ENCODE measurements at places on chromosomes 2 and 18.

DNA sequence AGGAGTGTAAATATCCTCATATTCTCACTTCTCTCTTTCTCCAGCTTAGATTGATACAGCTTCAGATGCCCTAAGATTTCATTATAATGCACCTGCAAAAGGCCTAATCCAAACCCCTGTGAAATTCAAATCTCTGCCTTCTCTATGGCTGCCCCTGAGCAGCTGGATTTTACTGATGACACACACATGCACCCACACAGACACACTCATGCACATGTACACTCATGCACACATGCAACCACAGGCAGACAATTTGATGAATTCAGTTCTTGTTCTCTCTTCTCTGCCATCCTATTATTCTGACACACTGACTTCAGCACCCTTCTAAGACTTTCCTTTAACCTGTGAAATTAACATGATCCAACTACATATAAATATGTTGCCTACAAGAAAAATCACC, 563.2 kb downstream of the RNF144A start:
- no peak overlapping the region for H3K27ac ChIP-seq
- no peak overlapping the region for H3K4me3 ChIP-seq
- H3K36me3 ChIP-seq = peaks cover 24% of the 10 kb centered on the region
- H3K4me1 ChIP-seq = peaks cover 25% of the 10 kb centered on the region
- no peak for DNase-seq
- H3K27me3 ChIP-seq = no peaks in the 10 kb centered on the region

DNA sequence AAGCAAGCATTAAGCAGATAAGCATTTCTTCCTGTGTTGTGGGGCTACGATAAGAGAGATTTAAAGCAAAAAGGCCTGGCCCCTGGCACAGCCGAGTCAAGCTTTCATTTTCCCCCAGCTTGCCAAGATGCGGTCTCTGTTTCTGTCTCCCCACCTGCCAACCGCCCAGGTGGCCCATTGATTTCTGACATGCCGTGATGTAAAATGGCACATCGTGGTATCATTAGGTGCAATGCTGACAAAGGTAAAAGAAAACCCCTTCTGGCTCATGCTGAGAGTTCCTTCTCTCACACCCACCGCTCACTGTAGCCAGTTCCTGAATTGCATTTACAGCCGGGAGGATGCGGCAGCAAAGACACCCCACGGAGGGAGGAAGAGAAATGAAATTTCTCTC, 62.8 kb downstream of the BOD1L2 start:
- DNase-seq = no peak
- H3K4me1 ChIP-seq = peaks cover 7% of the 10 kb centered on the region

DNA sequence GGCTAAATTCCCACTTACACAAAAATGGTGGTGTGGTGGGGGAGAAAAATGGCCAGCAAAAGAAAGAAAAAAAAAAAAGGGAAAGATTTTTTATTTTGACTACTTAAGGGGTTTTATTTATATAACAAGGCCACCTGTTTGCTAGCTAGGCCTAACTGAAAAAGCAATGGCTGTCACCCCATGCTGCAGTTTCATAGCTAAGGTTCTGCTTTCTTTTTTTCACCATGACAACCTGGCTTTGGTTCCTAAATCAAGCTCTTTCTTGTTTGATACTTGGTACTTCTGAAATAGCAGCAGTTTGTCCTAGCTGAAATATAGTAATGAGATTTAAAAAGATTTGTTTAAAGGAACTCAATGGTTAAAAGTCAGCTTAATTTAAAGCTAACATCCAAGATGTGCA, 433.2 kb upstream of the MEX3C start:
- no peaks in the 10 kb centered on the region for H3K27me3 ChIP-seq
- H3K4me3 ChIP-seq = no peak overlapping the region
- H3K27ac ChIP-seq = no peak overlapping the region
- no peaks in the 10 kb centered on the region for H3K36me3 ChIP-seq

GRCh38 chr18:3998698-3999333, 456.3 kb downstream of the DLGAP1 start:
- H3K4me3 ChIP-seq = no peak overlapping the region
- H3K4me1 ChIP-seq = no peaks in the 10 kb centered on the region
- peaks cover 4% of the 10 kb centered on the region for H3K27me3 ChIP-seq
- no peak for DNase-seq
- H3K27ac ChIP-seq = no peak overlapping the region

DNA sequence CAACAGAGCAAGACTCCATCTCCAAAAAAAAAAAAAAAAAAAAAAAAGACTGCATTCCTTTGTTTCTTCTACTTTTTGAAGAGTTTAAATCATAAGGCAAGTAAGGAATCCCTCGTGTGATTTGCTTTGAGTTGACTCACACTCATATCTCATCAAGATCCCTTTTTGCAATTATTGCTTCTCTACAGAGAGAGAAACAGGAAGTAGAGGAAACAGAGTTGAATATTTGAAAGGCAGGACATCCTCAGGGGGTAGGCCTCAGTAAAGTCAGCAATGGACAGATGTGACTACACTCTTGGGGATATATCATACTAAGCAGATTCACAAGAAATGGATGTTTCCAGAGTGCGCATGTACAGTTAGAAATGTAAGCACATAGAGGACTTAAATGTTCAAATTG, 11.2 kb upstream of the EFR3B start:
- DNase-seq = no peak
- no peak overlapping the region for H3K4me3 ChIP-seq
- H3K27me3 ChIP-seq = peaks cover 9% of the 10 kb centered on the region
- no peak overlapping the region for H3K27ac ChIP-seq

DNA sequence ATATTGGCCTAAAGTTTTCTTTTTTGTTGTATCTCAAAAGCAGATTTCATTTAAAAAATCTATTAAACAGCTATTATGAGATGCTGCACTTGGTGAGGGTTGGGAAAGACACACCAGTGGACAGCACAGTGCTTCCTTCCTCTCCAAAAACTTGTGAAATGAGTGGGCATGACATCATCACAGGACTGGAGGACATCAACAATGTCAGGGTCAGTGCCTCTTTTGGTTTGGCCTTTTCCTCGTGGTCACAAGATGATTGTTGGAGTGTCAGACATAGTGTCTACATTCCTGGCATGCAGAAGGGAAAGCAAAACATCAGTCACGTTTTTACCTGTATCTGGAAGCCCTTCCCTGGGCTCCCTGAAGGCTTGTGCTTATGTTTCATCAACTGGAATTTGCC, 49.6 kb downstream of the IL1R2 start:
- H3K4me1 ChIP-seq = peaks cover 20% of the 10 kb centered on the region
- no peaks in the 10 kb centered on the region for H3K36me3 ChIP-seq
- H3K27me3 ChIP-seq = peaks cover 41% of the 10 kb centered on the region
- DNase-seq = no peak

DNA sequence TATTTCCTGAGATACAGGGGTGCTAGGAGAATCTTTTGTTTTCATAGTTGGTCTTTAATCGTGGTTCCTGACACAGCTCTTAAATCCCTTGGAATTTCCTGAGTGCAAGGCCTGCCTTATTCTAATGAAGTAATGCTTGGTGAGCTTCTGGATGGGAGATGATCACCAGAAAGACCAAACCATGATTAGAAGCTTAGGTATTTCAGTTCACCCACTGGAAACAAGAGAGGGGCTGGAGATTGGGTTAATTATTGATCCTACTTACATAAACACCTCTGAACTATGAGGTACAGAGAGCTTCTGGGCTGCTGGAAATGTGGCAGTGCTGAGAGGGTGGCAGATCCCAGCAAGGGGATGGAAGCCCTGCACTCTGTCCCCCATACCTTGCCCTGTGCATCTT, 406.8 kb downstream of the THSD7B start:
- no peaks in the 10 kb centered on the region for H3K36me3 ChIP-seq
- peaks cover 1% of the 10 kb centered on the region for H3K4me1 ChIP-seq
- H3K27me3 ChIP-seq = no peaks in the 10 kb centered on the region
- H3K4me3 ChIP-seq = no peak overlapping the region
- no peak for DNase-seq

GRCh38 chr2:28251337-28251736, 141.3 kb upstream of the FOSL2 start:
- no peaks in the 10 kb centered on the region for H3K27me3 ChIP-seq
- no peak for DNase-seq
- H3K4me3 ChIP-seq = peak overlapping the region; percentile 45
- peaks cover 16% of the 10 kb centered on the region for H3K36me3 ChIP-seq
- H3K27ac ChIP-seq = no peak overlapping the region
- peaks cover 37% of the 10 kb centered on the region for H3K4me1 ChIP-seq

DNA sequence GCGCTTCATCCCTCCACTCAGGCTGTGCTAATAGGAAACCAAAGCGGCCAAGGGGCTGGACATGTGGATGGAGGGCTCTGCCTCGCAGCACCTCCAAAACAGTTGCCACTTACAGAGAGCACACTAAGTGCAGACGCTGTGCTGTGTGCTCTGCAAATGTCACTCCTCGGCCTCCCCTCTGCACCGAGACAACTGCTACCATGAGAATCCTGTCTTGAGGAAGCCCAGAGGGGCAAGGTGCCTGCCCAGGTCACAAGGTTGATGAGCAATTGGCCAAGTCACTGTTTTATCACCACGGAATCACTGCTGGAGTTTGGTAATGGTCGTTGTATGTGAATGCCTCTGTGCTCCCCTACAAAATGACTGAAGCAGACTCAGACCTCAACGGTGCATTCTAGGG, 132.2 kb downstream of the SEPTIN10 start:
- no peak for DNase-seq
- H3K4me1 ChIP-seq = no peaks in the 10 kb centered on the region
- peaks cover 9% of the 10 kb centered on the region for H3K27me3 ChIP-seq

- DNase-seq = no peak
- H3K4me1 ChIP-seq = peaks cover 55% of the 10 kb centered on the region
- H3K4me3 ChIP-seq = no peak overlapping the region
- H3K27ac ChIP-seq = peak overlapping the region; percentile 54
Measured at GRCh38 chr18:48806551-48807261, 144.1 kb downstream of the SMAD7 start.

GRCh38 chr2:233501198-233502076, 65.1 kb downstream of the USP40 start:
- no peak overlapping the region for H3K4me3 ChIP-seq
- H3K27ac ChIP-seq = peak overlapping the region; percentile 13
- no peaks in the 10 kb centered on the region for H3K27me3 ChIP-seq
- H3K36me3 ChIP-seq = peaks cover 34% of the 10 kb centered on the region

GRCh38 chr2:224668123-224668909, 47.8 kb downstream of the CCDC195 start:
- no peak for DNase-seq
- peaks cover 2% of the 10 kb centered on the region for H3K4me1 ChIP-seq
- no peak overlapping the region for H3K4me3 ChIP-seq
- H3K27ac ChIP-seq = no peak overlapping the region
- no peaks in the 10 kb centered on the region for H3K36me3 ChIP-seq

- H3K36me3 ChIP-seq = no peaks in the 10 kb centered on the region
- no peaks in the 10 kb centered on the region for H3K27me3 ChIP-seq
- H3K4me3 ChIP-seq = no peak overlapping the region
- H3K4me1 ChIP-seq = no peaks in the 10 kb centered on the region
Measured at GRCh38 chr2:104052356-104052755, 801.6 kb upstream of the POU3F3 start.

DNA sequence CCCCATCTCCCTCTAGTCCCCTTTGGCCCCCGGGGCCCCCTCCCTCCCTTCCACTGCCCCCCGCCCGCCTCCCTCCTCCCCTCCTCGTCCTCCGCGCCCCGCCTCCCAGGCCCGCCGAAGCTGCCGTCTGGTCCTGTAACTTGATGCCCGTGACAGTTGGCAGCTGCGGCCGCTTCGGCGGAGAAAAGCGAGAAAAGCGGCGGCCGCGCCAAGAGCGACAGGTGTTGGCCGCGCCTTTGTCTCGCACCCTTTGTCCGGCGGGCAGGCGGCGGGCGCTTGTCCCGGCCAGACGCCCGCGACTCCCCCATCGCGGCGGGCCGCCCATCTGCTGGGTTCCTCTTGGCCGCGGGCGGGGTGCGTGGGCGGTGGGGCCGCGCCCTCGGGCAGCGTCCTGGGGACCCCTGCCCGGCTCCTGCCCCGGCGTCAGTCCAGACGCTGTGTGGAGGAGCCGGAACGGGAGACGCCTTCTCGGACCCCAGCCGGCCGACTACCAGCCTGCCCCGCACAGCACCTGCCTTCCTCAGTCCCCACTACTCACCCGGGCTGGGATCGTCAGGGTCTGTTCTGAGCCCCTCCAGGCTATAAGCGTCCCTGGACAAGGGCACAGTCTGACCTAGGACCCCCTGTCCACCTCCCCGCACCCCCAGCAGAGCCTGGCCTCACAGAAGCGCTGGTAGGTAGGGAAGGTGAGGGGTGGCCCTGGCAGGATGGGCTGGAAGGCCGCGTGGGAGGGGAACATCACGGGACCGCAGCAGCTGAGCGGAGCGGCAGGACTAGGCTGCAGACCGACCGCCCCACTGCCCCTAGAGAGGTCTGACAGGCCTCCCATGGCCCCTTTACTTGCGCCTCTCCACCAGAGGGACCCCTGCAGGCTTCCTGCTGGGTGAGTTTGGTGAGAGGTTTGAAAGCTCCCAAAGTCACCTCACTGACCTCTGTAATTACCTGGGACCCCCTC, 1.2 kb upstream of the HES6 start:
- peak overlapping the region; percentile 28 for H3K4me3 ChIP-seq
- peaks cover 15% of the 10 kb centered on the region for H3K36me3 ChIP-seq
- peaks cover 3% of the 10 kb centered on the region for H3K4me1 ChIP-seq
- DNase-seq = no peak
- H3K27ac ChIP-seq = no peak overlapping the region
- H3K27me3 ChIP-seq = peaks cover 31% of the 10 kb centered on the region

- H3K4me1 ChIP-seq = no peaks in the 10 kb centered on the region
- H3K4me3 ChIP-seq = no peak overlapping the region
- peaks cover 1% of the 10 kb centered on the region for H3K27me3 ChIP-seq
- H3K27ac ChIP-seq = no peak overlapping the region
Measured at GRCh38 chr2:179882851-179883806, 21.7 kb upstream of the ZNF385B start.

DNA sequence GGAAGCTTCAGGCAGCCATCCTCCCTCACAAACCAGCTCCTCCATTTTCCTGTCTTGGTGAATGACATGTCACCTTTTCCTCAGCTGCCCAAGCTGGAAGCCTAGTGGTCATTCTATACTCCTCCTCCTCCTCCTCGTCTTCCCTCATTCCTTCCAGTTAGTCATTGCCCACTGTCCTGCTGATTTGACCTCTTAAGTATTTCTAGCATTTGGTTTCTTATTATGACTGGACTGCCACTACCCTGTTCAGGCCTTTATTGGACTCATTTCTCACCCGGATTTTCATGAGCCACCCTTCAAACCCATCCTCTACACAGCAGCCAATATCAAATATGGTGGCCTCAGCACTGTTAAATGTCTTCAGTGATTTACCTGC, 21.9 kb upstream of the MGAT5 start:
- H3K4me1 ChIP-seq = peaks cover 42% of the 10 kb centered on the region
- no peak overlapping the region for H3K4me3 ChIP-seq
- peak overlapping the region; percentile 6 for H3K27ac ChIP-seq
- H3K36me3 ChIP-seq = peaks cover 5% of the 10 kb centered on the region
- no peak for DNase-seq
- H3K27me3 ChIP-seq = peaks cover 24% of the 10 kb centered on the region

GRCh38 chr2:205872716-205873115, 190.4 kb downstream of the NRP2 start:
- H3K4me3 ChIP-seq = no peak overlapping the region
- peaks cover 12% of the 10 kb centered on the region for H3K27me3 ChIP-seq
- H3K36me3 ChIP-seq = no peaks in the 10 kb centered on the region
- no peak overlapping the region for H3K27ac ChIP-seq

GRCh38 chr2:236507393-236508085, 62.1 kb upstream of the ACKR3 start:
- peak overlapping the region; percentile 48 for H3K4me3 ChIP-seq
- H3K4me1 ChIP-seq = no peaks in the 10 kb centered on the region
- no peaks in the 10 kb centered on the region for H3K36me3 ChIP-seq

- H3K27ac ChIP-seq = no peak overlapping the region
- H3K4me1 ChIP-seq = no peaks in the 10 kb centered on the region
- H3K36me3 ChIP-seq = no peaks in the 10 kb centered on the region
- H3K27me3 ChIP-seq = no peaks in the 10 kb centered on the region
- DNase-seq = no peak
Measured at GRCh38 chr18:44048846-44049245, 631.8 kb upstream of the SETBP1 start.
